Activated T-cell treated with anti-CD3 and anti-CD28 coated beads, Interleukin-2, amount 50 U/mL, for 72 hours (primary cell): ENCODE measurements at places on chromosomes 4 and X.

DNA sequence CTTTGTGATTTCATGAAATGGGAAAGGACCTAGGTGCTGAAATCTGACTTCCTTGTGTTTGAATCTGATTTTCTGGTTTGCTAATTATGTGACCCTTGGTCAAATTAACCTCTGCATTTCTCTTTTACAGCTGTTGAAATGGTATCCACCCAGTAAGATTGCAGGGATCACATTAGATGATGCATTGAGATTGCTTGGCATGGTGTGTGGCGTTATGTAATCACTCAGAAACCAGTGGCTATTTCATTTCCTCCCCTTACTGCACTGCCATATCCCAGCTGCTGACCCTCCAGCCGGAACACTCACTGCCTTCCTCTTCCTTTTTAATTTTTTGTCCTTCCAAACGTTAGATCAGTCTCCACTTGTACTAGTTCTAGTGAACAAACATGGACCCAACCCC is 79.0 kb downstream of the KLHL8 start:
- DNase-seq, result no peak

DNA sequence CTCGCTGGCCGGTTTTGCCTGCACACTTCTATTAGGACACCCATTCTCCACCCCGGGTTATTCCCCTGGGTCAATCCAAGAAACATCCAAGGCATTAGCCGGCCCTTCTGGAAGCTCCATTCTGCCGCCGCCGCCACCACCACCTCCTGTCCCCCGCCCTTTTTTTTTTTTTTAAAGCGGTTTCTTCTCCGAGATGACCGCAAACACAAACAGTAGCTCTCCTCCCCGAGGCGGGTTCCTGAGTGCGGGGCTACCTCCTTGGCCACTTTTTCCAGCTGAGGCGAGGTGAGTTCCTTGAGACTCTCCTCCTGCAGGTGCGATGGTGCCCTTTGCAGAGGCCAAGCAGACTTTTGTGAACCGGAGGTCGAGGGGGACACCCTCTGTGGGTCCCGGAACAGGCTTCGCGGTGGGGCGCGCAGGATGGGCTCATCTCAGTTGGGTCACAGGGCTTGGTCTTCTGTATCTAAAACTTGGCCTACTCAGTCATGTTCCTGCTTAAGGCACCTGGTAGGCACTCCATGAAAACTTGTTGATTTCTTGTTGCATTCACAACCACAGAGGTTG is 930 bp downstream of the NWD2 start:
- DNase-seq, result no peak

DNA sequence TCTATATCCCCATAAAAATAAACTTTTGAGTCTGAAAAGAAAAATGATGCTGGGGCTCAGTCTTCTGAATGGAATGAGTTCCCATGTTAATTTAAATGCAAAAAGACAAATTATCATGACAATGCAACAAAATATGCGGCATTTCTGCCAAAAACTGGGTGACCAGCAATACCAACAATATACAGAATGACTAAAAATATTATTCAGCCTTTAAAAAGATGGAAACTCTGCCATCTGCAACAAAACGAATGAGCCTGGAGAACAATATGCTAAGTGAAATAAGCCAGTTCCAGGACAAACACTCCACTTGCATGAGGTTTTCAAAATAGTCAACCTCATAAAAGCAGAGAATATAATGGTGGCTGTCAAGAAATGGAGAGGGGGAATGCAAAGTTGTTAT is 558.5 kb downstream of the IL15 start:
- DNase-seq, result no peak

GRCh38 chrX:9569876-9570301 is 105.0 kb downstream of the TBL1X start:
- DNase-seq, result no peak

DNA sequence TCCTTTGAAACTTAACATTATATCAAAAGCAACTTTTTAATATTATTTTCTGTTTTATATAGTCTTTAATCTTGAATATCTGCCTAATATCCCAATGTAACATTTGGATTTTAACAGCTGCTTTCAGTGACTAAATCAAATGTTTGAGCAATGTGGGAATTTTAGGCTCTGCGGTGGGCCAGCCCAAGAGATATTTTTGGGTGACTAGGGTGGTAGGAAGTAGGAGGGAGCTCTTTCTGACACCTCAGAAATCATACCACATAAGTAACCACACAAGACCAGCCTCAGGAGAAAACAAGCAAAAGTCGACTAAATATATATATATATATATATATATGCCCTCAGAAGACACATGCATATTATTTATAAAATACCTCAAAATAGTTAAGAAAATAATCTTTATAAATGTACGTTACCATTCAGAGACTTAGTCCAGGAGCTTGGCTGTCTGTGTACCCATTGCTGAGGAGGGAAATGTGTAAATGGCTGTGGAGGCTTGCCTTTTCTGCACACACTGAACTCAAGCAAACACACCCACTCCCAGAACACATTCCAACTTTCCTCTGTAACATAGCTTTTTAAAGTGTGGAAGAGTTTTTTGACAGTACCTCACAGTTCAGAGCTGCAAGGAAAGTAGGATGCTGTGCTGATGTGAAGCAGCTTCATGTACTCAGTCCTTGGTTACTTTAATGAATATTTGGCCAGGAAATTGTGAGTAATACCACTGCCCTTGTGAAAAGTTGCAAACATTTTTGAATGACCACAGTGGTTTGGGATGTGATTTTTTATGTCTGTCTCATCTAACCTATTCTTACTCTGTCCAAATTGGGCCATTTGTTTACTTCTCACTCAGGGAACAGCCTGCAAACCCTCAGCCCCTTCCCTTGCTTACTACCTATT is at the start of gene RTL3:
Gene RTL3, minus strand, starts transcription at position 484 of the 900 bp plus-strand sequence. CDS start 908 bp downstream, outside the sequence.
- DNase-seq, result no peak

DNA sequence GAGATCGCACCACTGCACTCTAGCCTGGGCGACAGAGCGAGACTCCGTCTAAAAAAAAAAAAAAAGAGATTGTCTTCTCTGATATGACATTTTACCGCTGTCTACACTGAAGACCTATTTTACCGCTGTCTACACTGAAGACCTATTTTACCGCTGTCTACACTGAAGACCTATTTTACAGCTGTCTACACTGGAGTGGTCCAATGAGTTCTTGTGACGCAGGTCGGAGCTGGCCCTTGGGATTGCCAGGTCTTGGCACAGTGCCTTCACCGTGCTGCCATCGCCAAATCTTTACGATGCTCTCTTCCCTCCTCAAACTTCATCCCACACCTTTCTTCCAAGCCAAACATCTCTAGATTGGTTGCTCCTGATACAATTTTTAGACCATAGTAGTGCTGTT is 183.1 kb upstream of the FAT1 start:
- DNase-seq, result no peak

- no peak for DNase-seq
These were observed 172.0 kb downstream of the FSTL5 start for GRCh38 chr4:161991811-161992210.

DNA sequence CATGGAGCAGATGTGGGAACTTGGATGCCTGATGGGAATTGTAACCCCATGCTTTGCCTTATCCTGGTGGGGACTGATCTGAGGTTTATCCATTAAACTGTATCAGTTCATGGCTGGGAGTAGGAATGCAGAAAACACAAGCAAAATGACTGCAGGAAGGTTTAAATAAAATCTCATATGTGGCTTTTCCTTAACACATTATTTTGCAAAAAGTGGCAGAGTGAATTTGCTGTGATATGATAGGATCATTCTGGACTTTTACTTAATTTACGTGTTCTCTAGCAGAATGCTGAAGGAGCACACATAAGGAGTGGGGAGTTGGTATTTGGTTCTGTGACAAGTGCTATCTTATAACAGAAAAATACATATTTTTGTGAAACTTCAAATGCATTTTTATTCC is 34.8 kb downstream of the REPS2 start:
- no peak for DNase-seq

DNA sequence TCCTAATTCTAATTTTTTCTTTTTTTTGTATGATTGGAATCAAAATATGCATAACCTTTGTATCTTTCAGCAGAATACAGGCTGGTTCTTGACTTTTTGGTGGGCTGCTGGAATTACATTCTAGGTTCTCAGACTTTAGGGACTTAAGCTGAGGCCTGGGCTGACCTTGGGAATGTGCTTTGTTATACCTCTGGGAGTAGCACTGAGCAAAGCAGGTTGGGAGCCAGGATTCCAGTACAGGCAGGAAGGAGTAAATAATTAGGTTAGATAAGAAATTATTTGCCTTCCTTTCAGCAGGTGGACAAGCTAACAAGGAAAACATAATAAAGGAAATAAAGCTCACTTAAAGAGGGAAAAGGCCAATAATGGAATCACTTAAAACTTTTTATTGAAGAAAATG is 49.9 kb upstream of the SLC4A4 start:
- no peak for DNase-seq
